ENCODE measurements at places on chromosomes 5 and 9.

GRCh38 chr9:126439402-126439765 lies 112.8 kb downstream of the MVB12B start:
- no peak for DNase-seq

- no peak for DNase-seq
These were observed 128.4 kb downstream of the TMEM174 start for GRCh38 chr5:73301208-73301901.

DNA sequence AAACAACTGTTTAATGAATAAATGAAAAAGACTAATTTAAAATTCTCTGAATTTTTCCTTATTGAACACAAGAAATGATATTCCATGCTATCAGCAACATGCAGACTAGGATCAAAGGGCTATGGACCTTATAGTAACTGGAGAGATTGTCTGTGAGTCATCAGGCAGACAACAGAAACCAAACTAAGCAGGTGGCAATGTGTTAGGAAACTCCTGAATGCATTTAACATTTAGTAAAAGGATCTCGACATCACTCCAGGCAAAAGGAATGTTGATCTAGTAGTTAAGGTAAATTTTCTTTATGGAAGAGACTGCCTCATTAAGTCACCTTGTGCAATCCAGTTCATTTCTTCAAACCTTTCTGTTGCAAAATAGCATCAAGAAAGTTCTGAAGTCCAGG lies 58.4 kb downstream of the ARL15 start:
- DNase-seq: no peak

DNA sequence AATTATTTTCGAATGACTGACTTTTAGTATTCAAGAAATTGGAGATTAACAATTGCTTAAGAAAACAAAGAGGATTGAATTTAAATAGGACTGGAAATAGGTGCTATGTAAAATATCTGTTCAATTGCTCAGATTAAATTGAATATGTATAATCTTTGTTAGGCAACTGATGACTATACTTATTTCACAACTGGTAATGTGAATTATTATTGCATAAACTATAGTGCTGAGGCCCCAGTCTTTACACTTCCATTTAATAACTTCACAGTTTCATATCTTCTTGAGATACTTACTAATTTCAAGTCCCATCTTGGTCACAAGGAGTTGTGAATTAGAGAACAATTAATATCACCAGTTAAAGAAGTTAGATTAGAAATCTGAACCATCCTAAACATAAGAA lies 16.7 kb downstream of the CEP78 start:
- DNase-seq: no peak

GRCh38 chr9:109163194-109163593 lies 3.9 kb downstream of the FRRS1L start:
- no peak for DNase-seq

- no peak for DNase-seq
These were observed 176.6 kb downstream of the ZNF462 start for GRCh38 chr9:107039542-107039941.

DNA sequence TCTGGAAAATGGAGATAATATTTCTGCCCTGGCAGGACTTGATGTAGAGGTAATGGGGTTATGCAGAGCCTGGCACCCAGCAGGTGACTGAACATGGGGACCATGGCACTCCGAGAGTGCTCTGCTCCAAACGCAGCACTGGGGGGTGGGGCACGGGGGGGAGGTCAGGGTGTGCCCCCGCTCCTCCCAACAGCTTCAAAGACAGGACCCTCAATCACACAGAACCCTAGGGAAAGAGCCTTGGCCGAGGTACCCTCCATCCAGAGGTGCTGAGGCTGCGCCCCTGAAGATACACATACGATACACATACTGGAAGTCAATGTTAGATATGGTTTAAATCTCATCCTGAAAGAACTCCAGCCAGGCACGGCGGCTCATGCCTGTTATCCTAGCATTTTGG lies 26.6 kb upstream of the CEP72 start:
- no peak for DNase-seq

- DNase-seq: no peak
These were observed 14.7 kb upstream of the MLLT3 start for GRCh38 chr9:20636888-20637440.

GRCh38 chr5:181035991-181036815 lies 3.9 kb upstream of the BTNL9 start:
- DNase-seq: no peak

DNA sequence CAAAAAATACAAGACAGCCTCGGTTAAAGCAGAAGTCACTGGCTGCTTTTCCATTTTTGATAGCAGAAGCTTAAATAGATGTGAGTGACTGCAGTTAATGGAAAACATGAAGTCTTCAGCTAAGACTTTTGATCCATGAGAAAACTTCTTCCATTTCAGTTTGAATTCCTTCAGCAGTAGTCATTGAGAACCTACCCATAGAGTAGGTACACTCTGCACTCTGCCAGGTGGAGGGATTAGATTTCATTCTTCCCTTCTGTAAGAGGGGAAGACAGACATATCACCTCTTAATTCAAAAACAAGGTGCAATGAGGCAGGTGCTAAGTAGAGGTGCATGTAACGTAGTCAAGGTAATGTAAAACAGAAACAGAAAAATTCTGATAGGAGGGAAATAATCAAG lies 26.7 kb upstream of the XPA start:
- DNase-seq: no peak

- DNase-seq: no peak
These were observed 187.7 kb downstream of the BRINP1 start for GRCh38 chr9:119181561-119181960.

DNA sequence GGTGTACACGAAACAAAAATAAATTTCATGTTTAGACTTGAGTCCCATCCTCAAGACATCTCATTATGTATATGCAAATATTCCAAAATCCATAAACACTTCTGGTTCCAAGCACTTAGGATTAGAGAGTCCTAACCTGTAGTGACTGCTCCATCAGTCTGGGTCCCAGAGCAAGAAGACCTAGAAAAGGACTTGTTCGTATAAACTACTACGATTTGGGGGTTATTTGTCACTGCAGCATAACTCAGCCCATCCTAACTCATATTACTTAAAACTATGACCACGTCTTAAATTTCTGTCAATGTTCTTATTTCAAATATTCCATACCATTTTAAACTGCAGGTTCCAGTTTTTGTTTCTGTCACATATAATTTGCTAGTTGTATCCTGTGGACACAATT lies 463.0 kb downstream of the AGTPBP1 start:
- DNase-seq: no peak

GRCh38 chr9:130172858-130173665 lies 858 bp downstream of the NCS1 start:
- DNase-seq: peak; percentile 32

- DNase-seq: no peak
These were observed 19.7 kb upstream of the TRAF1 start for GRCh38 chr9:120946259-120946658.

GRCh38 chr5:42595597-42595996 lies 161.0 kb upstream of the CCDC152 start:
- no peak for DNase-seq

DNA sequence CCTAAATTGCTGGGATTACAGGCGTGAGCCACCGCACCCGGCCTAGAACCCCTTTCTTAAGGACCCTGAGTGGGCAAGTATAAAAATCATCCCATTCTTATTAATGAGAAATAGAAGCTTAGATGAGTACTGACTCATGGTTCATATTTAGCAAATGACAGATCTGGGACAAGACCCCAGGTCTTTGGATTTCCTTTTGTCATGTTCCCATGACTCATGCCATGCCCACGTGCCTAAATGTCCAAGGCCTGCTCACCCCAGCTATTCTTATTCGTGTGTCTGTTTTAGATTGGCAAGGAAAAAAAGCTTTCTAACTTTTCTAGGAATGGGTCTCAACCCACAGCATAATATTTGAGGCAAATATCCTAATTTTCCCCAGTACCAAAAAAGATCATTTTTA lies 57.7 kb upstream of the RPS23 start:
- DNase-seq: no peak

- no peak for DNase-seq
These were observed 1234.8 kb upstream of the C9orf72 start for GRCh38 chr9:28808042-28808441.

DNA sequence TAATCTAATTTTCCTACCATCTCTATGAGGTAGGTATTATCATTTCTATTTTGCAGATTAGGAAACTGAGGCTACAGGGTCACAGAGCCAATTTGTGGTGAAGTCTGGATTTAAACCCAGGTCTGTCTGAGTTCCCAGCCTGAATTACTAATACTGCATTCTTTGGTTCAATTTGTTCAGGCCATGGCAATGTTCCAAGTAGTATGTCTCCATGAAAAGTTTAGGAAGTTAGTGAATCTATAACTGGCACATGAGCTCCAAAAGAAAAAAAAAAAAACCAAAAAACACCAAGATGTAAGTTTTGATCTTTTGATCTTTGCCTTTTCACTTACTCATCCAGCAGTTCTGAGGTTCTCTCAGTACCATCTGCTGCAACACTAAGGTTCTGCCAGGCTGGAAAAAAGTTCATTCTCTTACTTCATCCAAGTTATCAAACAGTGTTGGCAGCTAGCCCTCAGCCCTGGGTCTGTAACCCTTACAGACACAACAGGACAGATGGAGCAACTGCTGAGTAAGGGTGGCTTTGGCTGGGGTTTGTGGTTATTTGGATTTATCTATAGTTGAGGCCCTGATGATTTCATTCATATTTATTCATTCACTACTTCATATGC lies 4.4 kb upstream of the TMEM268 start:
- no peak for DNase-seq

GRCh38 chr9:13750639-13751038 lies 471.1 kb upstream of the MPDZ start:
- no peak for DNase-seq

DNA sequence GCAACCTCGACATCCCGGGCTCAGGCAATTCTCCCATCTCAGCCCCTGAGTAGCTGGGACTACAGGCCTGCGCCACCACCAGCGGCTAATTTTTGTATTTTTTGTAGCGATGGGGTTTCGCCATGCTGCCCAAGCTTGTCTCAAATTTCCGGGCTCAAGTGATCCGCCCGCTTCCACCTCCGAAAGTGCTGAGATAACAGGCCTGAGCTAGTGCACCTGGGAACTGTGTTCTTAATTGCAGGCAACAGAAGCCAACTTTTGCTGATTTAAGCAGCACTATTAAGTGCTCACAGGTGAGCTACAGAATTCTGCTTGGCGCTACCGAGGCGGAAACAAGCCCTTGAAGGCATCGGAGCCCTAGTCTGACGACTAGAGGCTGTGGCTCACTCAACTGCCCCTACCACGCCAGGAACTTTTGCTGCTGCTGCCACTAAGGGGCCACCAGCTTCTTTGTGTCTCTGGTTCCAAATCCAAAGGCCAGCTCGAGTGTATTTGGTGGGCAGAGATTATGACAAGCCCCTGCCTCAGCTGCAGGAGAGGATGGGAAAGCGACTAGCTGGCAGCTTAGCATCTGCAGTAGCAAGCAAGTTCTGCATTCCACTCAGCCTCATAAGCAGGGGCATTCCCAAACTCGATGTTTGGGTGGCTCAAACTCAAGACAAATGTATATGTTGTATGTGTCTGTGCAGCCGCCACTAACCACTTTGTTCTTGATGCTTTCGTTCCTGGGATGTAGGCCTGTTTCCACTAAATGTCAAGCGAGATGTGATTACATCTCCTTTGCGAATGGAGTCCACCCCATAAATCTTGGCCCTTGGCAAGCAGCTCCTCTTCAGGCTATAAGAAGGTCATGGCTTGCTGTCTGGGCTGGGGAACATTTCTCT lies 10.6 kb upstream of the HMCN2 start:
- DNase-seq: no peak
